Frontal cortex (tissue), 4 donors: ENCODE measurements at places on chromosomes 3 and 15. TPM values are rescaled to one million over a fixed set of nuclear protein-coding genes. Genes with fewer than 3 reads are reported as not detected.

Gene ATP13A5
- total RNA-seq: 0.41 TPM

Gene PTPN9
- 24.9 TPM for total RNA-seq

Gene ABCF3
- total RNA-seq: 47.3 TPM

Gene SETD5
- 28.5 TPM for total RNA-seq

Gene TIPIN
- 20.8 TPM for total RNA-seq

Gene CLDN11
- total RNA-seq: 13.9 TPM

Gene HAPLN3
- total RNA-seq: 4.1 TPM

Gene CCDC174
- 10.6 TPM for total RNA-seq

Gene KNL1
- 6.5 TPM for total RNA-seq

Gene SCAANT1
- total RNA-seq: not detected

Gene ALDH1A2
- 3.3 TPM for total RNA-seq

Gene CEMIP
- total RNA-seq: 3.7 TPM

Gene SLC28A2
- not detected for total RNA-seq

Gene COL6A5
- under 0.01 TPM for total RNA-seq

Gene RYR3
- total RNA-seq: 21.2 TPM

Gene STARD5
- 3.3 TPM for total RNA-seq

Gene TGM5
- not detected for total RNA-seq

Gene AGBL1
- total RNA-seq: 1.2 TPM

Gene CPLX3
- total RNA-seq: 0.82 TPM

Gene PIGZ
- total RNA-seq: 2.9 TPM

Gene NSUN3
- 26.9 TPM for total RNA-seq

Gene GP9
- total RNA-seq: not detected

Gene GOLGA8T
- total RNA-seq: not detected

Gene RETNLB
- total RNA-seq: not detected

Gene CTXN2
- 0.82 TPM for total RNA-seq

Gene CA12
- 7.7 TPM for total RNA-seq

Gene NUTM1
- under 0.01 TPM for total RNA-seq

Gene MON1A
- total RNA-seq: 14.7 TPM

Gene NEDD4
- total RNA-seq: 5.7 TPM

Gene WDR72
- total RNA-seq: under 0.01 TPM

Gene FETUB
- not detected for total RNA-seq

Gene ABCC5
- total RNA-seq: 37.9 TPM

Gene GPR176
- total RNA-seq: 31.4 TPM

Gene DUOXA1
- total RNA-seq: not detected
